ENCODE measurements at places on chromosomes 1 and 21. TPM values are rescaled to one million over a fixed set of nuclear protein-coding genes. Genes with fewer than 3 reads are reported as not detected.

The DCST2 gene
- 0.29 TPM for total RNA-seq

The C1orf167 gene
- not detected for total RNA-seq

The GOLT1A gene
- not detected for total RNA-seq

The FCGR1A gene
- total RNA-seq = not detected

The FNBP1L gene
- 0.10 TPM for total RNA-seq

The LMX1A gene
- not detected for total RNA-seq

The IFI44L gene
- total RNA-seq = 135 TPM

The ANGPTL3 gene
- not detected for total RNA-seq

The GIPC2 gene
- 0.07 TPM for total RNA-seq

The MECR gene
- total RNA-seq = 18.0 TPM

The OR2T2 gene
- not detected for total RNA-seq

The LCE1D gene
- not detected for total RNA-seq

The POGK gene
- 39.9 TPM for total RNA-seq

The GJA5 gene
- not detected for total RNA-seq

The URB2 gene
- 19.3 TPM for total RNA-seq

The SYNC gene
- total RNA-seq = not detected

The MASP2 gene
- not detected for total RNA-seq

The MIXL1 gene
- not detected for total RNA-seq

The KRTAP21-2 gene
- not detected for total RNA-seq

The OXCT2 gene
- total RNA-seq = 0.22 TPM

The IL19 gene
- not detected for total RNA-seq

The FALEC gene
- total RNA-seq = not detected

The AGO4 gene
- total RNA-seq = 16.6 TPM

The PROK1 gene
- total RNA-seq = not detected

The LIN28A gene
- not detected for total RNA-seq

The MARK1 gene
- total RNA-seq = not detected

The MAB21L3 gene
- total RNA-seq = not detected

The IGFN1 gene
- total RNA-seq = not detected

The CA6 gene
- 2.3 TPM for total RNA-seq

The JAM2 gene
- 0.49 TPM for total RNA-seq

The TNFAIP8L2 gene
- 37.2 TPM for total RNA-seq

The VPS45 gene
- 33.8 TPM for total RNA-seq

The SLC6A9 gene
- total RNA-seq = 4.9 TPM

The ITLN2 gene
- not detected for total RNA-seq

The RIMKLA gene
- total RNA-seq = 2.2 TPM

The SPRR2B gene
- total RNA-seq = not detected

The S100A3 gene
- not detected for total RNA-seq

The RORC gene
- 1.9 TPM for total RNA-seq

The ADCY10 gene
- 0.07 TPM for total RNA-seq

The BTBD19 gene
- total RNA-seq = 11.9 TPM

The GPR161 gene
- total RNA-seq = 0.27 TPM

The ERG gene
- total RNA-seq = not detected

The NTRK1 gene
- total RNA-seq = 13.8 TPM
